ENCODE measurements at places on chromosomes 12 and 14.

DNA sequence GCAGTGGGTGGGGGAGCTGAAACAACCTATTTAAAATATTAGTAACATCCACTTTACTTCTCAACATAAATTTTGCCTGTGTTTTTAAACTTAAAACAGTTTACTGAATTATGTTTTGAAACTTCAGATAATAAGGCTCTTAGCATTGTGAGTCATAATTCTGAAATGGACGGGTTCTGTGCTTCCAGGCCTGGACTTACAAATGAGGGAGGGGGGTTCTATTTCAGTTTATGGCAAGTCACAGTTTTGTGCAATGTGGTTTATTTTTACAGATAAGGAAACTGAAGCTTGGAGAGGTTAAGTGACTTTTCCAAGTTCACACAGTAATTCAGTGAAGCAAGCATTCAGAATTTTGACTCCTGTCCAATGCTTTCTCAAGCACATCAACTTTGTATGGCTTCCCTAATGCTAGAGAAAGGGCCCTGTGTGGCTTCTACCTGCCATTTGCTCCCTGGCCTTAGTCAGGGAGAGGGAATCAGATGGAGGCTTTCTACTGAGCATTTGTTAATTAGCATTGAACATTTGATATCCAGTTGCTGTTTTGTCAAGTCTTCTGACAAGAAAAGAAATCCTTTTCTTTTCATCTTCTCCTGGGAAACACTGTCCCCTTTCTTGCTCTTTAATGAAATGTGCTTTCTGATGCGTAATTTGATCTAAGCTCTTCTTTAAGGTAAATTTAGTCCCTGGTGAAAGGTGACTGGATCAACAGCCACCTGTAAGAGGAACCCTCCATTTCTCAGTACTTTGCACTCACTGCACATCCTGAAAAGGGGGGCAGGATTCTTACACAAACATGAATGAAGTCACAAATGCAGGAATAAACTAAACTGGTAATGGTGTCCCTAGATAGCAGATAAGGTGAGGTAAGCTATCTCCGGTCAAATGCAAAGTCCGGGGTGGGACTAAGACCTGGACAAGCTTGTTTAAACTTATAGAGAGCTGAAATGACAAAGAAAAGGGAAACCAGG lies 2.5 kb upstream of the SALL2 start:
- DNase-seq, result peak; percentile 42

GRCh38 chr14:105305791-105306190 lies 5.0 kb upstream of the BRF1 start:
- no peak for DNase-seq

- DNase-seq, result no peak
These were observed 271.0 kb downstream of the ERC1 start for GRCh38 chr12:1262011-1262410.

- DNase-seq, result no peak
These were observed 10.9 kb downstream of the BCL7A start for GRCh38 chr12:122032580-122032979.

- no peak for DNase-seq
These were observed 118.0 kb upstream of the ARID2 start for GRCh38 chr12:45611495-45611894.

DNA sequence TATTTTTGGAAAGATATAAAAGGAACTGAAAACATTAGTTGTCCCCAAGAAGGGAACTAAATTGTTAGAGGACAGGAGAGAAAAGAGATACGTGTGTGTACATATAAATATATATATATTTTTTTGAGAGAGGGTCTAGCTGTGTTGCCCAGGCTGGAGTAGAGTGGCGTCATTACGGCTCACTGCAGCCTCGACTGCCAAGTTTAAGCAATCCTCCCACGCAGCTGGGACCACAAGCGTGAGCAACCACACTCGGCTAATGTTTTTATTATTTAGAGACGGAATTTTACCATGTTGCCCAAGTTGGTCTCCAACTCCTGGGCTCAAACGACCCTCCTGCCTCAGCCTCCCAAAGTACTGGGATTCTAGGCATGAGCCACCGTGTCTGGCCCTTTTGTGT lies 16.2 kb upstream of the NOP2 start:
- no peak for DNase-seq

DNA sequence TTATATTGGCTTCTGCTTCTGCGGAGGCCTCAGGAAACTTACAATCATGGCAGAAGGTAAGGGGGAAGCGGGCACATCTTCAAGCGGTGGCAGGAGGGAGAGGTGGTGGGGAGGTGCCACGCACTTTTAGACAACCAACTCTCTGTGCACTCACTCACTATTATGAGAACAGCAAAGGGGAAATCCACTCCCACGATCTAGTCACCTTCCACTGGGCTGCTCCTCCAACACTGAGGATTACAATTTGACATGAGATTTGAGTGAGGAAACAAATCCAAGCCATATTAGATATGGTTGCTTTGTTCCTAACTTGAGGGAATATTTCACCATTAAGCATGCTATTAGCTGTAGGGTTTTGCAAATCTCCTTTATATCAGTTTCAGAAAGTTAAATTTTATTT lies 80.3 kb downstream of the UNC79 start:
- DNase-seq, result no peak

DNA sequence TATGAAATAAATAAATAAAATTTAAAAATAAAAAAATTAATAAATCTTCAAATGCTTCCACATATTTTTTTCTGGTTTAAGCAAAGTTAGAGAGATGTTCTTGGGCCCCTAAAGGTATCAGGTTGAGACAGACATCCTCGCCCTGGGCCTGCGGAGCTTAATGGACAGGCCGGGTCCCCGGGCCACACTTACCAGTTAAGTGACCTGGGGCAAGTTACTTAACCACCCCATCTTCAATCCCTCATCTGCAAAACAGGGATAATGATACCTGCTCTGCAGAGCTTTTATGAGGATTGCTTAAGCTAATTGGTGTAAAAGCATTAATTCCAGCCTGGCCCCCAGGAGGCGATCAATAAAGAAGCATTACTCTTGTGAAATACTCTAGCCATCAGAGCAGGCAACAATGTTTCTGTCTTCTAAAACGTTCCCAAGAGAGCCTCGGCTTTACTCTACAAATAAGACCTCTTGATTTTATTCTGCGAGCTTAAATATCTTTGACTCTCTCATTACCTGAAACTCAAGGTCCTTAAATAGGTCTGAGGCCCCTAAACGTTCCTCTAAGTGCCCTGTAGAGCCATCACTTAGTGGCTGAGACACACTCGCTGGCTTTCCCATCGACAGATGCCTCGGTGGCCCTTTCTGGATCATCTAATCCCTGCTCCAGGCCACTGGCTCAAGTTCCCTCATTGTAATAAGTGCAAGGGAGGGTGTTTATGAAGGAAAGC lies 81.1 kb upstream of the DIO3 start:
- no peak for DNase-seq
